Nephron progenitor cell (in vitro differentiated cells): ENCODE measurements at places on chromosomes 3 and 15.
A peak's percentile ranks its signal among the peaks of the same experiment; 100 is the strongest.

- DNase-seq = peak; percentile 74
These were observed 154.1 kb downstream of the TJP1 start for GRCh38 chr15:29668120-29668602.

- no peak for DNase-seq
These were observed 10.8 kb upstream of the ANPEP start for GRCh38 chr15:89825271-89825940.

- DNase-seq = no peak
These were observed 44.8 kb upstream of the MAP3K13 start for GRCh38 chr3:185318141-185318540.

DNA sequence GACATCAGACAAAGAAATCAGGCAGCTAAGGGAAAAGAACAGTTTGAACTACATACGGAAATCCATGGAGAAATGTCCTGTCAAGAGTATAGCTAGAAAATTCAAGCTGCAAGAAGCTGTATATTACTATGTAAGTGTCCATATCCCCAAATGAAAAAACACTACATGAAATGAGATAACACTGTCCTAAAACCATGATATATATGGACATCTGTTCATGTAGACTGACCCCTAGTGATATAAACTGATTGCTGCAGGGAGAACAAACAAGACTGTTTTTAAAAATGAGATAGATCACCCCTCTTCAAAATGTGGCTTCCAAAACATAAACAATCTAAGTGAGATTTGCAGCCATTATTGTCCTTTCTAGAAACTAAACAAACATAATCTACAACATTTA lies 985.6 kb downstream of the EPHA3 start:
- no peak for DNase-seq

GRCh38 chr3:62373714-62374333 lies 474 bp upstream of the FEZF2 start:
- DNase-seq = no peak
